ENCODE measurements at places on chromosomes 3 and 15. TPM values are rescaled to one million over a fixed set of nuclear protein-coding genes. Genes with fewer than 3 reads are reported as not detected.

EFL1 gene
- polyA plus RNA-seq, result 32.0 TPM

SLC41A3 gene
- 39.5 TPM for polyA plus RNA-seq

GRCh38 chr15:74301583-74302361, 65.6 kb downstream of the CCDC33 start:
- no peak for DNase-seq

DNA sequence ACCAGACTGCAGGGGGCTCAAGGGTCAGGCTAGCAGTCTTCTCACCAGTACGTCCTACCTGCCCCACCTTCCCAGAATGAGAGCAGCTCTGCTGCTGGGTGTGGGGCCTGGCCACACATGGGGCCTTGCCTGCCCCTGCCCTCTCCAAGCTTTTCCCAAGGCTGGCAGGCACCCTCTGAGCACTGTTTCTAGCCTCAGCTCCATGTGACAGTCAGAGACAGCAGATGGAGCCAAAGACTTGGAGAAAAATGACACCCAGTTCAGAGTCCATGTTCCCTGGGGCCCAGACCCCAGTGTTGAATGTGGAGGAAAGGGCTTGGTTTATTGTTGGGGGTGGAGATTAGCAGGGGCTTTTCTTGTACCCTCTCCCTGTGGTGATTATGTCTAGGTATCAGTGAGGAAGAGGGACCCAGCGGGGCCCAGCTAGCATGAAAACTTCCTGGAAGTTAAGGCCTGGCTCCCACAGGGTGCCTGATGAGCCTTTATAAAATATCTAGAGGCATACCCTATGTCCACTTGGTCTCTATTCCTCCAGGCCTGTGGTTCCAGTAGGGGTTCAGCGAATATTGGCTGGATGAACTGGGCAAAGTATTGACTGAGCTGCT, 153.8 kb downstream of the EEFSEC start:
- DNase-seq, result no peak

DNA sequence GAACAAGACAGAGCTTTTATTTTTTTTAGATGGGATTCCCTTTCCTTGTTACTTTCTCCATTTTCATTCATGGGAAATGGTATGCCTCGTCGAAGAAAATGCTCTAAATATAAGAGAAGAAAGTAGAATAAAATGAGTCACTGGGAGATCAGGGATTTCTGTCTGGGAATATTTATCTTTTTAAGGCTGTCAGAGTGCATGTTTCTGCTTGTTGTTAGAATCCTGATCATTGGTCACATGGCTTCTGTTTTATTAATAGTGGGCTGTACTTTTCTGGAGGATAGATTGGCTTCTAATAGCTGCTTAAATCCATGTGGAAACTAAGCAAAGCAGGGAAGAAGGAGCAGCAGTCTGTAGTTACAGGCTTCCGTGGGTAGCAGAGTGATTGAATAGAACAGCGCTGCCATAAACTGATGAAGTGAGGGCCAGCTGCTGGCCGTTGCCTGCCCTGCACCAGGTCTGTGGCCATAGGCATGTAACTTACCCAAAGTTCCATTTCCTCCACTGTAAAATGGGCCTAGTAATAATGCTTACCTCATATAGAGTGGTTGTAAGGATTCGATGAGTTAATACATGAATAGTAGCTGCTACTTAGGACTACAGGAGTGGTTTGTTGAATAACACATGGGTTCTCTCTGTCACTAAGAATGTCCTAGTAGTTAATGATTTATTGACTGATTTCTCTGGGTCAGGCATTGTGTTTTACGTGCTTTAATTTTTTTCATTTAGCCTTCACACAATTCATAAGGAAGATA, 289.9 kb downstream of the SATB1 start:
- peak; percentile 23 for DNase-seq

GRCh38 chr15:58410353-58410752, 21.4 kb upstream of the LIPC start:
- no peak for DNase-seq

DNA sequence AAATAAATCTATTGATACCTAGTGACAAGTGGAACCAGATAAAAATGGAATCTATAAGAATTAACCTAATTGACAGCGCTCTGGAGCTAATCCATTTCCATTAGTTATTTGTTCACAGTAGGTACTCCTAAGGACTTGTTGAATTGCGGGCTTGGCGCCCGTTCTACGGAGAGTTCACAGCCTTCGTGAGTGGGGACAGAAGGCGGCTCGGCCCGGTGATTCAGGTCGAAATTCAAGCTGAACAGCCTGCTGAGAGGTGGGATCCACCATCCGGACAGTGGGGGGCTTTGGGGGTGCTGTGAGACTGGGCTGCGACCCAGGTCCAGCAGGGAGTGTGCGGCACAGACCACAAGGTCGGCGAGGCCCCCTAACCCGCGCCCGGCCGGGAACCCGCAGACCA, 779 bp upstream of the CTNNB1 start:
- no peak for DNase-seq

Measured in keratinocyte (primary cell).